Activated T-cell treated with anti-CD3 and anti-CD28 coated beads, Interleukin-2, amount 50 U/mL, for 1 hour (primary cell): ENCODE measurements at places on chromosomes 13 and 19.

DNA sequence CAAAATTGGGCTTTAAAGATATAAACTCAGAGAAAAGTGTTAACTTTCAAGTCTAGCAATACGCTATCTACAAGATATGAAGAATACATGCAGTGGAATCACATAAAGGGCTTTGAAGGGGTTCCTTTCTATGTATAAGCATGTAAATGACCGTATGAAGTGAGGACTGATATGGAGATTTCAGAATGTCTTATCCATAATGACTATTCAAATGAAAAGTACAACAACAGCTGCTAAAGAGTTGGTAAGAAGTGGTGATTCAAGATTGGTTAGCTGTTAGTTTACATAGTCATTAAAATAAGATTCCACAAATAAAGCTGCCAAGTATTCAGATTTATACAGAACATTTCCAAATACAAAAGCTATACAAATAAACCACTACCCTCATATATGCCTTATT, 153.4 kb upstream of the STARD13 start:
- no peak for DNase-seq

GRCh38 chr13:72805676-72806346, 23.9 kb downstream of the PIBF1 start:
- DNase-seq, result no peak

- no peak for DNase-seq
These were observed 4.4 kb downstream of the GPR4 start for GRCh38 chr19:45597425-45598111.

- DNase-seq, result no peak
These were observed 38.3 kb downstream of the COL4A1 start for GRCh38 chr13:110268576-110269185.

GRCh38 chr13:33644581-33645543, 173.1 kb upstream of the RFC3 start:
- DNase-seq, result no peak

DNA sequence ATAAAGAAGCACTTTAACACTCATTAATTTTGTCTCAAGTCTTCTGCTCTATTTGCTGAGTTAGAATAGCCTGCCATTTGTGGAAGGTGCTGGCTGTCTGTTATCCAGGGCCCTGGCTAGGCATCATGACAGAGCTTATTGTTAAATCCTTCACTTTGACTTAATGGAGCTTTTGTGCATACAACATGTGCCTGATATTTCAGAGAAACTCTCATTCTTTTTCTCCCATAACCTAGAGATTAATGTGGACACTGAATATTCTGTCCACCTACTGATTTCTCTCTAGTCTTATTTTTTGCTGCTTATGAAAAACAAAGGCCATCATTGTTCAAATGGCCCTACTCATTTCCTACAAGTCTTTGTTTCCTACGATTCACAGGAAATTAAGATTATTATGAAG, 383.1 kb upstream of the HTR2A start:
- no peak for DNase-seq

GRCh38 chr13:32804673-32805230, 211.5 kb upstream of the KL start:
- no peak for DNase-seq

DNA sequence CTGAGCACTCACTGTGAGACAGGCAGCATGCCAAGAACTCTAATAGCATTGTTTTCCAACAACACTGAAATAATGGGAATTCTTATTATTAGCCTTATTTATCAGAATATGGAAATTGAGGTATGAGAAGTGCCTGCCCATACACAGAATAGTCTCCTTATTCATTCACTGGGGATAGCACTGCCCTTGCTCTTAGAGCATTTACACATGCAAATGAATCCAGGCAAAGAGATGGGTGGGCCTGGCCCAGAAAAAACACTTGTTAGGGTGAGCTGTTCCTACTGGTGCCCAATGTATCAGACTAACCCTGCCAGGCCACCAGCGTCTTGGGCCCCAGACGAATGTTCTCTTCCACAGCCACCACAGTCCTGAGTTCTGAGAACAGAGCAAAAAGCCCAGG, 112.9 kb downstream of the TUBA3C start:
- DNase-seq, result no peak

DNA sequence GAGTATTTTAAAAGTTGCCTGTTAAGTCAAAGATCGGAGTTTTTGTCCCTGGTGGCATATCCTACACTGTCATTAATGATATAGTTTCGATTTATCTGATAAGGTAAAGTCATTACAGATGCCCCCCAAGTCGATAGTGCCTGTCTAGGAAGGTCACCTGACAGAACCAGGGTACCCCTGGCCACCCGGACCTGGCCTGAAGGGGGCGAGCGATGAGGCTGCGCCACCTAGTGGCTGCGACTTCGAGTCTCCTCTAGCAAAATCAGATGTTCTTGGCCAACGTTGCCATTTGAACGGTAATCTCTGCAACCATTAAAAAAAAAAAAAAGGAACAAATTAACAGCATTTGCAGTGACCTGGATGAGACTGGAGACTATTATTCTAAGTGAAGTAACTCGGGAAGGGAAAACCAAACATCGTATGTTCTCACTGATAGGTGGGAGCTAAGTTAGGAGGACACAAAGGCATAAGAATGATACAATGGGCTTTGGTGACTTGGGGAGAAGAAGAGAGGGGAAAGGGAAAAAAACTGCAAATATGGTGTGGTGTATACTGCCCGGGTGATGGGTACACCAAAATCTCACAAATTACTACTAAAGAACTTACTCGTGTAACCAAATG, 565.1 kb downstream of the LIG4 start:
- peak; percentile 15 for DNase-seq

- DNase-seq, result no peak
These were observed 1.3 kb upstream of the TEKTIP1 start for GRCh38 chr19:3537438-3538240.

- no peak for DNase-seq
These were observed 10.6 kb downstream of the ACOD1 start for GRCh38 chr13:76958841-76959432.

DNA sequence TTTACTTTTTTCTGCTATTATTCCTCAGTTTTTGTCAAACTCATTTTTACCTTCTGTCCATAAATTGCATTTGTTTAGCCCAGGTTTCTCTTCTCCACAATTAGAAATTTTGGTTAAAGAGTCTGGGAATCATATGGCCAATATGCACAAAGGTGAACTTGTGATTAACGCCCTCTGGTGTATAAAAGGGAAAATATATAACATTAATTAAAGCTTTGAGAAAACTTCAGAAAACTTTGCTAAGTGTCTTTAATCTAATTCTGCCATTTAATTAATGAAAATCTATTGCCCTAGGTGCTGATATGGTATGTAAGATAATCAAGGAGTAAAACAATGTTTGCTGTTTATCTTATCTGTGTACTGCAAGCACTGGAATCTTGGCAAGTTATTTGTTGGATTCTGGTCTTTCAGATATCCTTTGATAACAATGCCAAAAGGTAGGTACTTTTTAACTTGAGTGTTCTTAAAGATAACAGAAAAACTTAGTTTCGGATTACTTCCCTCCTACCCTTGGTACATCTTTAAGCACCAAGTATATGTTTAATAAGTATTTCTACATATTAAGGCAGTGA, 402.6 kb downstream of the SUCLA2 start:
- DNase-seq, result no peak

DNA sequence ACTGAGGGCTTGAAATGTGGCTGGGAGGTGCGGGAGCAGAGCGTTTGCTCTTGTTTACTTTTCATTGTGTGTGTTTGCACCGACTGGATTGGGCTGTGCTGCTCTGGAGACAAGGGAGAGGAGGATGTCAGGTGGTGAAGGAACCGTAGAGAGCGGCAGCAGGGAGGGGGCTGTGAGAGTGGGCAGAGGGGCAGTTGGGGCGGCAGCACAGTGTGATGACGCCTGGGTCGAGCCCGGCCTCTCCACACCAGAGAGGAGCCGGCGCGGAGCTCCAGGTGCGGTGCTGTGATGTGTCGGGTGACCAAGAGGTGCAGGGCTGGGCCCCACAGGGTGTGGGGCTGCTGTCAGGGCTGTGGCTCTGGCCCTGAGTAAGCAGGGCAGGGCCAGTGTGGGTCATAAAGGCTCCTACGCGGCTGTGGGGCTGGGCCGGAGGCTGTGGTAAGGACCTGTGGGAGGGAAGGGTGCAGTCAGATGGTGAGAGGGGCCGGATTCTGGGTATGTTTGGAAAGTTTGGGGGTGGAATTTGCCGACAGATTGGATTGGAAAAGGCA, 10.5 kb downstream of the NAXD start:
- DNase-seq, result no peak

DNA sequence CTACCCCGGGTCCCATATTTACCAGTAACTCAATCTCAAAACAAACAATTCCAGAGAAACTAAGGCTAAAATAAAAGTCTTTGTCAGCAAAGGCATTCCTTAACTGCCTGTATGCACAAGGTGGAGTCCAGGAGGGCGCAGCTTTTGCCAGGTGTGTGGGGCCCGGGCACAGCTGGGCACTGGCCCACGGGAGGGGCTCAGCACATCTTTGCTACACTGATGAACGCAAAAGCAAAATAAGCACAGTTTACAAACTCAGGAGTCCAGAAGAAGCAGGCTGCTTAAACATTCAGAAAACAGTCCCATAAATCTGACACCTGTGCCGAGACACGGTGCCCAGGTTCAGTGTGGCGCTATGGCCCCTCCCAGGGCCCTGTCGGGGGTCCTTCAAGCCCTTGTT, 70.8 kb downstream of the SLC7A1 start:
- peak; percentile 6 for DNase-seq

DNA sequence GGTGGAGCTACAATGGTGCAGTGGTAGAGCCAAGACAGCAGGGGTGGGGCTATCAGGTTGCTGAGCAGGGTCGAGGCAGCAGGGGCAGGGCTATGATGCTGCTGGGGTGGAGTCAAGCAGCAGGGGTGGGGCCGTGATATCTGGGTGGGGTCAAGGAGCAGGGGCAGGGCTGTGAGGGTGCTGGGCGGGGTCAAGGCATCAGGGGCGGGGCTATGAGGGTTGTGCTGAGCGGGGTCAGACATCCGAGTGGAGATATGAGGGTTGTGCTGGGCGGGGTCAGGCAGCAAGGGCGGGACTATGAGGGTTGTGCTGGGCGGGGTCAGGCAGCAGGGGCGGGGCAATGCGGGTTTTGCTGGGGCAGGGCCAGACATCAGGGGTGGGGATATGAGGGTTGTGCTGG, 14.7 kb downstream of the HCN2 start:
- DNase-seq, result peak; percentile 47

GRCh38 chr19:5537870-5538269, 29.9 kb downstream of the TINCR start:
- DNase-seq, result no peak
